IMR-90 (cell line): ENCODE measurements at places on chromosomes 1 and 21. TPM values are rescaled to one million over a fixed set of nuclear protein-coding genes. Genes with fewer than 3 reads are reported as not detected.

The PDC gene
- total RNA-seq: not detected in 2 replicates

The FMOD gene
- total RNA-seq: 0.18 and 0.28 TPM in 2 replicates

The FTCD gene
- total RNA-seq: not detected in 2 replicates

The CCDC181 gene
- total RNA-seq: 0.28 TPM in 1 of 2 replicates, not detected in the other
